Bone marrow (tissue), 2 donors: ENCODE measurements at places on chromosomes 3 and 15.

- DNase-seq, result no peak
These were observed 41.8 kb upstream of the MYZAP start for GRCh38 chr15:57549935-57550334.

GRCh38 chr3:116886202-116886893 is 176.8 kb downstream of the TUSC7 start:
- no peak for DNase-seq

DNA sequence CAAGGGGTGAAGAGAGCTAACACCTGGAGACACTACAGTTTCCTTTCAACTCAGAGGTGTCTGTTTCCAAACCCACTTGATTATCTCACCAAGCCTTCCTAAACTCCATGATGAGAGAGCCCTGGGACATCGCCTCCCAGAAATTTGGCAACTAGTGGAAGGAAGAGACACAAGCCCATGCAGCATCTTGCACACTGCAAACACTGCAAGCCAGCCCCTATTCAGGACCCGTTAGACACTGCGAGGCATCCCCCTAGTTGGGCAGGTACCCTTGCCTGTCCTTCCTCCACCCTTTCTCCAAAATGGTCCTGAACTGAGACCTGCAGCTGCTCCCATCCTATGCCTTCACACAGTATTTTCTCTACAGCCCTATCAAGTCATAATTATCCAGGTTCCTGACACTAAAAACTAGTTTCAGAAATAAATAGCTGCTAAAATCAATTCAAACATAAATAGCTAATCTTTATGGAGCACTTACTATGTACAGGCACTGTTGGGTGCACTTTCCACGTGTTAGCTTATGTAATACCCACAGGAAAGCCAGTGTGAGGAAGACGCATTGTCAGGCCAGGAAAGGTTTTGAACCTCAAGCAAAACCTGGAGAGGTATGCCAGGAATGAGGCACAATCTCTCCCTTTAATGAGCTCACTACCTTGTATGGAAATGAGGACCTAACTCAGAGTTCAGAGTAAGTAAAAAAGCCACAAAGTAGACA is 2.8 kb downstream of the MAGI1 start:
- DNase-seq, result no peak

DNA sequence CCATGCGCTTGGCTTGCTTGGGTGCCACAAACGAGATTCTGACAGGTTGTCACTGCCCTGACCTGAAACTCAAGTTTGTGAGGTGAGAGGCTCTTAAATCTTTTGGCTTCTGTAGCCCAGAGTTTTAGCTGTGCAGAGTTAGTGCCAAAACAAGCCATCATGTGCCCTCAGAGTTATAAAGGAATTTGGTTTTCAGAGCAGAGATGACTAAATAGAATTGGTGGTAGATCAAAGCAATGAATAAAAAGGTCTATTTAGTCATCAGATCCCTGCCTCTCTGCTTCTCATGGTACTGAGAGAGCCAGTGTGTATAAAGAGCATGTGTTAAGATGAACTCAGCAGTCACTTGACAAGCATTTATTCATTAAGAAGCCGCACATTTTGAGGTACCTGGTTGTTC is 207.5 kb upstream of the DPH6 start:
- DNase-seq, result no peak

GRCh38 chr15:63322541-63322940 is 45.1 kb downstream of the APH1B start:
- no peak for DNase-seq

- no peak for DNase-seq
These were observed 2.1 kb downstream of the RNU5B-1 start for GRCh38 chr15:65306551-65306950.

- DNase-seq, result peak; percentile 19
These were observed 817 bp downstream of the USP3 start for GRCh38 chr15:63504979-63505841.

DNA sequence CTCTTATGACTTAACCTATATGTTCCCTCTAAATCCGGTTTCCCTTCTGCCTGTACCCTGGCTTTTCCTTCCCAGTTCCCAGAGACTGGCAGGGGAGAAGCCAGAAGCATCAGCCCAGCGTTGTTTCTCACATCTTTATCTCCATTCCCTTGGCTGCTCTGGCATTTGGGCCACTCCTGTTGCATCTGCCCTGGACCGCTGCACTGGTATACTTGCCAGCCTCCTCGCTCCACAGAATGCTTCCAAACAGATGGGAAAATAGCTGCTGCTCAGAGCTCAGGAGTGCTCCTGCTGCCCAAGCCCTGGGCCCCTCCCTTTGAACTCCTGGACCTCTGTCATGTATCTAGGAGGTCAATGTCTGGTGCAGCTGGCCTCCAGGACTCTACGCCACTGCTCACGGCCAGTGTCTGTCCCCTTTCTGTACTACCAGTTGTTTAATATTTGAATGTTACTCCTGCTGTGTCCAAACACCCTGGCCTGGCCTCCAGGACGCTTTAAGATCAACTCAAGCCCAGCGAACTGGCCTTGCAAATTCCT is 6.8 kb downstream of the SPINT1 start:
- no peak for DNase-seq

DNA sequence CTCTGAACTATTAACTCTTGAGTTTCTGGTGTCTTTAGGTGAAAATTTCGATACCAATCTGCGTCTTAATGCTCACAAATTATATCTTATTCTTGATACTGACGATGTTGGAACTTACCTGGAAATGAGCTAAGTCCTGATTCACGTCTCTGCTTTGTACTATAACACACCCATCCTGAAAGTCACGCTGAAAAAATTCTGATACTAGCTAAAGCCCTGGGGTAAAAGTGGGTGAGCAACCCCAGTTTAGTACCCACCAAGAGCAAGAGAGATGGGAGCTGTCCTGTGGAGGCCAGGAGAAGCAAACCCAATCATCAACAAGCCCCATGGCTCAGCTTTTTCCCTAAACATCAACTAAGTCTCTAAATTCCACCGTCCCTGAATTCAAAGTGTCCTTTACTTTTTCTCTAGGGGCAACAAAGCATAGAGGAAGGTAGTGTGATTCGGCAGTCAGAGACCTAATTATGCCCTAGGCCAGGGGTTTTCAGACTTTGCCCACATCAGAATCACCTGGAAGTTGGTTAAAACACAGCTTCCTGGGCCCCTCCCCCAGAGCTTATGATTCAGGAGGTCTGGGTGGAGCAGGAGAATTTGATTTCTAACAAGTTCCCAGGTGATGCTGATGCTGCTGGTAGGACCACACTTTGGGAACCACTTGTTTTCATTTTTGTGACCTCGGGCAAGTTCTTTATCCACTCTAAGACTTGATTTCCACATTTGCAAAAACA is 90.2 kb downstream of the OSBPL10 start:
- no peak for DNase-seq

- peak; percentile 1 for DNase-seq
These were observed 28.1 kb downstream of the CPNE4 start for GRCh38 chr3:132006605-132007204.

DNA sequence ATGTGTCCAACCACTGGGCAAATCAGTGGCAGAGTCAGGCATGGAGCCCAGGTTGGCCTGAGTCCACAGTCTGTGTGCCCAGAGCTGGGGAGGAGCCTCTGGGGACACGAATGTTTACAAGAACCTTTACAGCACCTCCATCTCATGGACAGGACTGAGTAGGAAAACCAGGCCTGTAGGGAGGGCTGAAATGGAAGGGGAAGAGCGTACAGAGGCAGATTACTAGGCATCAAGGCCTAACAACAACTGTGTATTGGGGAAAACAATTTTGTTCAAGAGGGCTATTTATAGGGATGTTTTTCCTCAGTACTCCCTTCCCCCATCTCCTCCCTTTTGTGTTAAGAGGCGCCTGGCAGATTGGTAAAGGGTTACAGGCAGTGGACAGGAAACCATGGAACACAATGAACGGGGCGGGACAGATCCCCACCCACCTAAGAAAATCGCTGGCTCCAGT is 15.1 kb upstream of the ARHGAP31 start:
- no peak for DNase-seq

DNA sequence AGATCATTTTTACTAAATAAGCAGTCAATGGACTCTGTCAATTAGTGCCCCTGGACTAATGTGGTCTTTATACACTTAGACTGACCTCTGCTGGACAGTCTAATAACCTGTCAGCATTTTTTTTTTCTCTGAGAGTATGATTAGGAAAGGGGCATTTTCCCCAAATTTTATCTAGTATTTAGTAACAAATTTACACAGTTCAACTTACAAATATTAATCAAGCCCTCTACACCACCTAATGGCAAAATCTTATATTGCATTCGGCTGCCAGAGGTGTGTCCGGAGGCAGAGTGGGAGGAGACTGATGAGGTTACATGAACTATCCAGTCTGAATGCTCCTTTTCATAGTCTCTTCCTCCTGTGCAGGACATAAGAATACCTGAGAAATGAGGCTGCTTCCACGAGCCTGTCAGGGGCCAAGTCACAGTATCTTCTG is 36.0 kb upstream of the COLQ start:
- DNase-seq, result peak; percentile 11

DNA sequence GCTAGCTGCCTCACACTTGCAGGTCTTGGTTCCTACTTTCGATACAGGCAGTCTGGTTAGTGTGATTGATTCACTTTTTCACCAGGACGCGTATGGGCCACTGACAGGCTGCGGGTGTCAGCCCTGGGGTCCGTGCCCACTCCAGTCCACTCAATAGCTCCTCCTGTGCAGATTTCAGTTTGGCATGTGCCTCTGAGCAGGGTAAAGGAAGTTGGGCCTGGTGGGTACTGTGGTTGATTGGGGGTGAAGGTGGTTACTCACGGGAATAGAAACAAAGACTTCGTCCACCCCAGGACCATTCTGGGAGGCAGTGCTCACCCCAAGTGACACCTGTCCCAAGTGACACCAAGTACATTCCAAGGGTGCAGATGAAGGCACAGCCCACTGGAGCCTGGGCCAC is 62.3 kb downstream of the EPHB1 start:
- no peak for DNase-seq

DNA sequence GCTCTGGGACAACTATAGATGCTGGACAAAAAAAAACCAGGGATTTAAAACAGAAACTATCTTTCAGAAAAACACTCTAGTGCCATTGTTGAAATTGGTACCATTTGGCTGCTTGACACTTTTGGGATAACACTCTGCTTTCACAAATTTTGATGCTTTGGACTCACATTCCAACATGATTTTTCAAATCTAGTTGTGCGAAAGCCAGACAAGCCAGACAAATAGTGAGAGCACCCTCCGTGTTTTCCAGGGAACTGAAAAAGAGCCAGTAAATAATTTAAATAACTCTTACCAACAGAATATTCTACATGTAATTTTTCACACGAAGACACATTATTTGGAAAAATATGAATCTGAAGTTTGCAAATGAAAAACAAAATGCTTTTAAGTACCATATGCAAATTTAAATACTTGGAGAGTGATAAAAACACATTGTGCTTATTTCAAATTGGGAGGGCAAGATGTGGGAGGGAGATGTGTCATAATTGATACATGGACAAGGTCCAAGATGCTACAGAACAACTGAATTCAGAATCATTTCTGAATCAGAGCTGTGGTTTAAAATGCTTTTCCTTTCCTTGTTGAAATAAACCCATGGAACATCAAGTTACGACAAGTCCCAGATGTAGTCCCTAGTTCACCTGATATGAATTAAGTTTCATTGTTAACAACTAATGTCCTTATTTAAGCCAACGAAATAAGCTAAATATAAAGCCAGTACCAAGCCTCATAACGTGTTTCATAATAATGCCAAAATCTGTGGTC is 144.2 kb upstream of the SOX2 start:
- DNase-seq, result no peak

DNA sequence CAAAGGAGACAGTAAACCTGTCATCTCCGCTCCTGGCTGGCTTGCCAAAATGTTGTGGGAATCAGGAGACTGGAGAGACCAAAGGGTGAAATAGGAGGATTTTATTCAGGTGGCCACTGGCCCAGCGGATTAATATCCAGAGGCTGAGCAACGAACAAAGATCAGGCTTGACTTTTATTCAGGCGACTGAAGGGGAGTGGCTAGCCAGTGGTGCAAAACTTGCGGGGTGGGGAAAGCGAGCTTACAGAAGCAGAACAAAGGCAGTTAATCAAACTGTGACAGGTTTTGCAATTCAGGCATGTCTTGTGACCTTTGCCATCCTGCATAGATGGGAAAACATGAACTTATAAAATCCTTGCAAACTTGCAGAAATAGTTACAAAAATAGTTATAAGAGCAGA is 19.8 kb upstream of the ACAD9 start:
- DNase-seq, result no peak

DNA sequence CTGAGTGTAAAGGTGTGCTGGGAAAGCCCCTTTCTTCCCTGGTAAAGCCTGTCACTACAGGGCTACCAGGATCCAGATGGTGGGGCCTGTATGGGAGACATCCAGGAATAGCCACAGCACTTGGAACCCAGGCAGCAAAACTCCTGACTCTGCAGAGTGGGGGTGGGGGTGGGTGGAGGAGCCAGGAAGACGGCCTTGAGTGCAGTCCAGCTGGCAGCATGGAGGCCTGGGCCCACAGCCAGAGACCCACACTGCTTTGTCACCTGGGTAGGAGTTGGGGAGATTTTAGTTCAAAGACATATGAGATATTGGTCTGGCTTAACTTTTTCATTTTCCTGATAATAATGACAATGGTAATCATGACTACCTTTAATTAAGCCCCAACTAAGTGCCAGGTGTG is 116.7 kb upstream of the MRPS22 start:
- no peak for DNase-seq

GRCh38 chr3:119937229-119937628 is 155.3 kb downstream of the NR1I2 start:
- no peak for DNase-seq

GRCh38 chr15:65088643-65089021 is 12.1 kb downstream of the KBTBD13 start:
- DNase-seq, result no peak

GRCh38 chr3:15948388-15948787 is 150.6 kb upstream of the ANKRD28 start:
- DNase-seq, result no peak

GRCh38 chr3:31495971-31496665 is 36.6 kb upstream of the STT3B start:
- no peak for DNase-seq

- no peak for DNase-seq
These were observed 26.9 kb downstream of the STOML1 start for GRCh38 chr15:73965094-73965757.

GRCh38 chr3:41188306-41188705 is 11.0 kb upstream of the CTNNB1 start:
- DNase-seq, result no peak

DNA sequence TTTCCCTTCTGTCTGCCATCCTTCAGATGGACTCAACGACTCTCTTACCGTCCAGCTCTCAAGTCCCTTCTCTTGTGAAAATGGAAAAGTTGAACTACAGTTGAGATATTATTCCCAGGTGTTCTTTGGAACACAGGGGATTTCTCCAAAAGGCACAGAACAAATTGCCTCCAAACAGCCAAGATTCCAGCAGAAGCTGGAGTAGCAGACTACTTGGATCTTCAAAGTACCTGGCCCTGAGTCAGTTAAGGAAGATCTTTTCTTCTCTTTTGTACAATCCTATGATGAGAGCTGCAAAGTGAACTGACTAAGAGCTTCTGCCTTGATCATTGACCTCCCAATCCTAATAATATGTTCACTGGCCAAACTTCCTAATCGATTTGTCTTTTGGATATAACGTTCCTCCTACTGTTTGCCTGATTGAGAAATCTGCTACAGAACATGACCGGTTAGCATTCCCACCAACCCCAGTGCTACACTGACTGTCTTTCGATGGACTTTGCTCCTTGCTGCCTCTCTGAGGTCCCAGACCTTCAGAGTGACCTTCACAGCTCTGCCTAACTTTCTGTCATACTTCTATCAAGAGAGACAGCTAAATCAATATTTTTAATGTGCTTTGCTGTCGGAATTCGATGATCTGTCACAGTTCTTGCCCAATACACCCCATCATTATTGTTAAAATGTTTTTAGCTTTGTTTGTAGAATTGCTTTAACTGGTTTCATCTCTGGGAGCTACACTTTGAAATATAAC is 21.9 kb downstream of the PAQR9 start:
- no peak for DNase-seq

GRCh38 chr3:102712896-102713295 is 278.1 kb downstream of the ZPLD1 start:
- DNase-seq, result no peak
